ENCODE measurements at places on chromosomes 7 and 10.

GRCh38 chr10:364267-364775 is 229.1 kb downstream of the ZMYND11 start:
- no peak for DNase-seq

DNA sequence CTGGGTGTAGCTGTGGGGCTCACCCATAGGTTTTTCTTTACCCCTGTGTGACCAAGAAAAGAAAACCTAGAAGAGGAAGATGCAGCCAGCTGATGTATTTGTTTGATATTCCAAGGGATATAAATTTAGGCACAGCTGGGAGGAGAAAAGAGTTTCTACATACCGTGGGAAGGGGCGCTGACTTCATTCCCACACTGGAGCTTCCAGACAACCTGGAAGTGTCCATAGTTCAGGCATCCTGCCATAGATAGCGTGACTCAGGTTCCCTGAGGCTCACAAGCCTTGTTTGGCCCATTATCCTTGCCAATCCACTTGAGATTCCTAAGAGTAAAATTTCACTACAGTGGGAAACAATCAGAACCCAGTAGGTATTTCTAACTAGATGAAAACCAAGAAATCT is 371.7 kb upstream of the NRP1 start:
- no peak for DNase-seq

DNA sequence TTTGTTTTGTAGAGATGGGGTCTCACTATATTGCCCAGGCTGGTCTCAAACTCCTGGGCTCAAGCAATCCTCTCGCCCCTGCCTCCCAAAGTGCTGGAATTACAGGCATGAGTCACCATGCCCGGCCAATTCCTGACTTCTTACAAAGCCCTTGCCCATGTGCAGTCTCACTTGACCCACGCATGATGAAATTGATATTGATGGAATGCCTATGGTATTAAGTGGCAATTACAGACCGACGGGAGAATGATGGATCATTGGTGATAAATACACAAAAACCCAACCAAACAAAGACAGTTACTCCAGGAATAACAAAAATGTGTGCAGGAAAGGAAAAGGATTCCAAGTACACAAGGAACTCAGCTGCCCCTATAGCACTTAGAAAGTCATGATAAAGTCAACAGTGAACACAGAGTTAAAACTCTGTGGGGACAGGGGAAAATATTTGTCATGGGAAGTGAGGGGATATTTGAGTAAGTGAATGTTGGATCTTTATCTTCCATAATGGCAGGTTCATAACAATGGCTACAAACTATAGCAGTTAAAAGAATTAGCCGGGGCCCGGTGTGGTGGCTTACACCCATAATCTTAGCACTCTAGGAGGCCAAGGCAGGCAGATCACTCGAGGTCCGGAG is 21.6 kb downstream of the HIP1 start:
- no peak for DNase-seq

DNA sequence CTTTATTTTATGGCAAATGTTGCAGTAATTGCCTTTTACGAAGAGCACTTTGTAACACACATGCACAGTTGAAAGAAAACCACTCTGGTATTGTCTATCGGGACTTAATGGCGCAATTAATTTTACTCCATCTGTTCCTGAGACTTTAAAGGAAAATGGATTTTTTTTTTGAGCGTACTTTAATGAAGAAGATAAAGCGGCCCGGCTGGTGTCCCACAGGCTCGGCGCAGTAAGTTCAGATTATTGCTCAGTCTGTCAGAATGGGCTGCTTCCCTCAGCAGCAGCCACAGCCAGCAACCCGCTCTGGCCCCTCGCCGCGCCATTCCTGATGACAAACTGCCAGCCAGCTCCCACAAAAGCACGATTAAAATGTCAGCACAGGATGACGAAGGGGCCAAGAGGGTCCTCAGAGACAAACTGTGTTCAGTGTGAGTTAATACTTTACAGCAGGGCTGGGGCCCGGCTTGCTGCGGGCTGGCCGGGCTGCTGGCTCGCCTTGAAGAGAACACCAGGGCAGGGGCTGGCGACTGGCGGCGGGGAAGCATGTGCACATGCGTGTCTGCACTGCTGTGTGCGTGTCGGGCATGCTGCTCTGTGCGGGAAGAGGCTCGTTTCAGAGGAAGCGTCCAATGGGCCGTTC is 501.0 kb upstream of the GALNT17 start:
- no peak for DNase-seq

DNA sequence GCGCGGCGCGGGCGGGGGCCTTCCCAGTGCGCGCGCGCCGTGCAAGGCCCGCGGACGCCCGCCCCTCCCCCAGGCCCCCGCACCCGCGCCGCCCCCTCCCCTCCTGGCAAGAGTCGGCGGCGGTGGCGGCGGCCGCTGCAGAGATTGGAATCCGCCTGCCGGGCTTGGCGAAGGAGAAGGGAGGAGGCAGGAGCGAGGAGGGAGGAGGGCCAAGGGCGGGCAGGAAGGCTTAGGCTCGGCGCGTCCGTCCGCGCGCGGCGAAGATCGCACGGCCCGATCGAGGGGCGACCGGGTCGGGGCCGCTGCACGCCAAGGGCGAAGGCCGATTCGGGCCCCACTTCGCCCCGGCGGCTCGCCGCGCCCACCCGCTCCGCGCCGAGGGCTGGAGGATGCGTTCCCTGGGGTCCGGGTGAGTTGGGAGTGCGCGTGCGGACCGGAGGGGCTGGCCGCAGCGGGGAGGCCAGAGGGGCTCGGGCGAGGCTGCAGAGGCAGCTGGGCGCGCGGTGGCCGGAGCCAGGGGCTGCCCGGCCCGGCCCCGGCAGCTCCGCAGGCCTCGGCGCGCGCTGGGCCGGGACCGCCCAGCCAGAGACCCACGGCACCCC is at the start of gene BMPR1A:
TSS of gene BMPR1A (plus strand) at position 109 of the 602 bp plus-strand sequence. CDS start 119,400 bp downstream, outside the sequence.
- DNase-seq, result peak; percentile 7

DNA sequence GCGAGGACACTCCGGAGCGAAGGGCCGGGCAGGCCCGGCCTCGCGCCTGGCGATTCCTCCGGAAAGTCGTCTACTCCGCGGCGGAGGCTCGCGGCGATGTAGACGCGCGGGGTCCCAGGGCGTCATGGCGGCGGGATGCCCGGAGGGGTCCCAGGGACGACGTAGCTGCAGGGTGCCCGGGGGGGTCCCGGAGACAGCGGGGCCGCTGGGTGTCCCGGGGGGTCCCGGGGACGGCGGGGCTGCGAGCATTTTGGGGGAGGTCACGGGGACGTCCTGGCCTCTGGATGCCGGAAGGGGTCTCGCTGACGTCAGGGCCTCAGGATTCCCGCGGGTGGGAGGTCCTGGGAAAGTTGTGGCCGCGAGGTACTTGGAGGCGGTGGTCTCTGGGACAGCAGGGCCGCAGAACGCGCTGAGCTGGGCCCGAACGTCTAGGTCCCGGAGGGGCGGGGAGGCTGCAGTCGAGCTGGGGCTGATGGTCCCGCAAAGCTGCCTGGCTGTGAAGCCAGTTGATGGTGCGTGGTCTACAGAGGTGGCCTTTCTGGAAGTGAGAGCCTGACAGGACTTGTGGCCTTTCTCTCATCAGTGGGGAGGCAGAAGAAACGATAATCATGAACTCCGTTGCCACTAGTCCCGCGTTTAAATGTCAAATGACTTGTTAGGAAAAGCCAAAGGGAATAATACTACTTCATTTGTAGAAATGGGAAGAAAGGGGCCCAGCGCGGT is 637 bp downstream of the HSPA14 start:
- no peak for DNase-seq
